Ecto neural progenitor cell (in vitro differentiated cells): ENCODE measurements at places on chromosomes 4 and X.
A peak's percentile ranks its signal among the peaks of the same experiment; 100 is the strongest.

- DNase-seq: no peak
Measured at GRCh38 chr4:102007959-102008425, 217.5 kb downstream of the BANK1 start.

- no peak for DNase-seq
Measured at GRCh38 chrX:110210417-110211139, 107.3 kb downstream of the AMMECR1 start.

GRCh38 chrX:52542311-52542710 is 25.4 kb upstream of the XAGE1B start:
- DNase-seq: no peak

- no peak for DNase-seq
Measured at GRCh38 chr4:76198411-76199237, 15.0 kb downstream of the SCARB2 start.

- DNase-seq: no peak
Measured at GRCh38 chr4:99100876-99101275, 12.3 kb upstream of the ADH5 start.

DNA sequence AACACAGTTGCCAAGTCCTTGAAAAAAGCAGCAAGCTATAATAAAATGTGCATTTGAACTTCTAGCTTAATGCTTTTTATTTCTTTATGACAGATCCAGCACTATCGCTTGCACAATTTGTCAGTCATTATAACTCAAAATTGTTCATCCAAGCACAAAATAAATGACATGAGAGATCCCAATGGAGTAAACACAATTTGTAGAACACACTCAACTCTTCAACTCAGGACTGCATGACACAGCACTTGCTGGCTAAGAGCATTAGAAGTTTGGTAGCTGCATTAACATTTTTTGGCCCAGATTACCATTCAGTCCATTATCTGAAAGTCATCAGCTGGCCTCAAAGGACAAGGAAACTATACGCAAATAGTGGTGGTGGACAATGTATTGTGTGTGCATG is 530.1 kb downstream of the INPP4B start:
- DNase-seq: no peak

DNA sequence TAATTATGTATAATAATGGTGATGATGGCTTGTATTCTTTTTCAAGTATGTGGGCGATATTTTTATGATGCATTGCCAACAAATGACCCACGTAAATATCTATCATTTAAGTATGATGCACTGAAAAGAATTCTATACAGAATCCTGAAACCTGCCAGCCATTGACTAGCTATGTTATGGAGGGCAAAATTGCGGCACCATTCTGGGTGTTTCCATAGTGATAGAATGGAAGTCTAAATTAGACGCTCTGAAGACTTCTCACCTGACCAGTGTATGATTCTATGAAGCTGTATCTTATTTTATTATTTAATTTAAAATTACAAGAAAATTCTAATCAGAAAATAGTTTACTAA is 677 bp upstream of the CENPC start:
- DNase-seq: no peak

- no peak for DNase-seq
Measured at GRCh38 chrX:110175146-110175545, 142.7 kb downstream of the AMMECR1 start.

DNA sequence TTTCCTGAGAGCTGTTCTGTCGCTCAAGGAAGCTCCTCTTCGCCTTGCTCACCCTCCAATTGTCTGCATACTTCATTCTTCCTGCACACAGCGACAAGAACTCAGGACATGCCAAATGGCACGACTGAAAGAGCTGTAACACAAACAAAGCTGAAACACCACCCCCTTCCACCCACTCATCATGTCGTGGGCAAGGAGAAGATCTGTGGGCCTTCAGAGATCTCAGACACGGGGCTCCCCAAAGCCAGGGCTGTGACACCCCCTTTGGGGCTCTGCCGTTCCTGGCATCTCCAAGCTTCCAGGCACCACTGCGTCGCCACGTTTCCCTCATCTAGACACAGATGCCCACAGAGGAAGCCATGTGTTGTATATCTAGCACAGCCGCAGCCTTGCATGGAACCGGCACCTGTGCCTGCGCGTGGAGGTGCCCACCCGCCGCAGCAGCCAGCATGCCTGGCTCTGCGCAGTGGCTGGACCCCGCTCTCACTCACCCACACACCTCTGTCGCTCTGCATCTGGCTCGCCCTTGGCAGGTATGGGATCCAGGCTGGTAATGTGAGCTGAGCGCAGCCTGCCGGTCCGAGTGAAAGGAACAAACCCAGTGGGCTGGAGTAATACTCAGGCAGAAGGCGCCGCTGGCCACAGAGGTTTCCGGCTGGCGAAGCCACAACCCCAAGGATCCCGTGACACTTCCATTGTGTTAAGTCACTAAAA is 676.4 kb upstream of the INTU start:
- no peak for DNase-seq

DNA sequence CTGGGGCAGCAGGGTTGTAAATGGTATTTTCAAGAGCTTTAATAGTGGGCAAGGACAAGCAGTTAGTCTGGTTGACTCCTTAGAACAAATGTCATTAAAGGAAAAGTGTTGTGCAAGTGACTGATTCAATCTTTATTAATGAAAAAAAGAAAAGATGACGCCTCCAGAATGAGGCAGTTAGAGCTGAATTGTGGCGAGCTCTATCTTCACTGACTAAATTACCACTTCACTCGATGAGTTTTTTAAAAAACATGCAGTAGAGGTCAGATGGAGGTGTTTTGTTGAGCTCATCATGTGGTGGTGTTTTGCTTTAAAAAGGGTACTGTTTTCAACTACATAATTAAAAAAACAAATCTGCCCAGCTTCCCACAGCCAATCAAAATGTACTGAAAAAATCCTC is 28.1 kb upstream of the TENM3 start:
- no peak for DNase-seq

DNA sequence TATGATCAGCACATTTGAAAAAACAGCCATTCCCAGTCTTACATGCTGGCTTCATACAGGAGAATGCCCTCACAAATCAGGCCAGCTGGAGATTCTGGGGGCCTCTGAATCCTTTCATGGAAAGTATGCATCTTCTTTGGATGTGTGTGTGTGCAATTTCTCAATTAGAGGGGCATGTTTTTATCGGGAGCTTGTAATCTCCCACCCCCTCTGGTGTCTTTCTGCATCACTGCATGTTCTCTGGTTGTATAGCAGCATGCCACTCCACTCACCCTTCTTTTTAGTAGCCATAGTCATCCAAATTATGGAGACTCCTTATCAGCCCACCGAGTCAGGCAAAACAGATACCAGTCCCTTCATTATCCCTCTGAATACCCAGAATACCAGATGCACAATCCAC is 282.2 kb upstream of the SLIT2 start:
- no peak for DNase-seq

- no peak for DNase-seq
Measured at GRCh38 chr4:38190717-38191178, 230.6 kb downstream of the PTTG2 start.

DNA sequence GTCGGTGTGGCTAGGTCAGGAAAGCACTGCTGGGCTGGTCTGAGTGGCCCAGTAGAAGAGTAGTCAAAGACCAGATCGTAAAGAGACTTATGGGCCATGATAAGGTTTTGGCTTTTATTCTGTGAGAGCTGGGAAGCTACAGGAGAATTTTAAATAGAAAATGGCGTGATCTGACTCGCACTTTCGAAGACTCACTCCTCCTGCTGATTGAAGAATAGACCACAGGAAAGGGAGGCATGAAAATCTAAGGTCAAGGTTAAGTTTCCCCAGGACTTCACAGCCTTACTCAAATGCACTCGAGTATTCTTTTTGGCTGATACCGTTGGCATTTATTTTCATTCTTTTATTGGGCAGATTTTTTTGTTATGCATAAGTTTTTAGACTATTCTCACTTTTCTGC is 231.4 kb upstream of the ANKRD50 start:
- no peak for DNase-seq

- DNase-seq: peak; percentile 65
Measured at GRCh38 chr4:73964862-73965611, 16.8 kb downstream of the PF4 start.

- no peak for DNase-seq
Measured at GRCh38 chr4:134747108-134747805, 545.7 kb upstream of the PABPC4L start.

- DNase-seq: no peak
Measured at GRCh38 chr4:159543831-159544230, 441.0 kb downstream of the RAPGEF2 start.
